Articular chondrocyte of knee joint (primary cell): ENCODE measurements at places on chromosomes 16 and 17. TPM values are rescaled to one million over a fixed set of nuclear protein-coding genes. Genes with fewer than 3 reads are reported as not detected.

The SPHK1 gene
- total RNA-seq: 18.1 and 32.8 TPM in 2 replicates

The TBC1D3C gene
- total RNA-seq: 0.32 TPM in 1 of 2 replicates, not detected in the other

The KRT23 gene
- total RNA-seq: 0.39 and 0.43 TPM in 2 replicates

The APRT gene
- 43.8 and 48.7 TPM in 2 replicates for total RNA-seq

The ABCC6 gene
- total RNA-seq: 1.3 and 1.8 TPM in 2 replicates

The SPECC1 gene
- total RNA-seq: 68.9 and 96.2 TPM in 2 replicates

The ABCC12 gene
- under 0.01 TPM in 1 of 2 replicates, not detected in the other for total RNA-seq
